ENCODE measurements at places on chromosomes 1 and 21.

GRCh38 chr1:228781161-228781808, 46.0 kb downstream of the RHOU start:
- no peak for DNase-seq

DNA sequence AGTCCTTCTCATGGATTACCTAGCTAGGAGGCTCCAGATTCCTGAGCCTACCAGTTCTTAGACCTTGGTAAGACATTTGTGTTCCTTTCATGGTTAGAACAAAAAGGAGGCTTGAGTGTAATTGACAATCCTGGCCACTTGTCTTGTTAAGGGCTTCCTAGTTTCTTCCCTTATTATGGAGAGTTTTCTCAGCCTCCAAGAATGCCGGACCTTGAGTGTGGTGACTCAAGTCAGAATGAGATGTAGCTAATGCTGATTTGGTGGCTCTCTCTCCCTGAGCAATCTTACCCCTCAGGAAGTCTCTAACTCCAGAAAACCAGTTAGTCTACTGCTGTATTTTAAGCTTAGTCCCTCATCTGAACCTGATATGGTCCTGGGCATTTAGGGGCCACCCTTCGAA, 14.3 kb downstream of the CHI3L2 start:
- no peak for DNase-seq

DNA sequence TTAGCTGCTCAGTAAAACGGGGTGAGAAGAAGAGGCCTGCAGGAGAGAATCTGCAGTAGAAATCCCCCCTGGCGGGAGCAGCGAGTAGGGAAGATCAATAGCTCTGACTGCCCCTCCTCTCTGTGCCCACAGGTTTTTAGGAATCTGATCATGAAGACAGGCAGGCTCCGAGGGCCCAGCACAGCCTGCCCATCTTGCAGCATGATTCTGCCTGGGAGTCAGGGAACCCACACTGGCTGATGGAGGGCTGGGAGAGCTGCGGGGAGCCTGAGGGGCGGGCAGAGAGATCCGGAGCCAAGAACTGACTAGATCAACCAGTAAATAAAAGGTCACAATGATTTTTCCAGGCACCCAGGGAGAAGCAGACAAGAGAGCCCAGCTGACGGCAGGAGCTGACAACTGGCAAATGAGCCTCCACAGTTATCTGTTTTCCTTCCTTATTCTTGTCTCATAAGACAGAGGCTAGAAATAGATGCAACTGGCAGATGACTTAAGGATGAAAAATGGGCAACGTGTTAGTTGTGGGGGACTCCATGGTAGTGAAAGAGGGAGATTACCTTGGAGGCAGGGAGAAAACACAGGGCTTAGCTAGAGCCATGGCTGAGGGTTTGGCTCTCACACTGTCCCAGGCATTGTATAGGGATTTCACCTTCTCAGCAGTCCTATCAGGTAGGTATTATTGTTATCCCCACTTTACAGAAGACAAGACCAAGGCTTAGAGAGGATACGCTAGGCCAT, 116.2 kb downstream of the PLXNA2 start:
- DNase-seq = no peak

GRCh38 chr1:226903819-226904716, 33.7 kb downstream of the PSEN2 start:
- no peak for DNase-seq

All from AML-193 (cell line).